ENCODE measurements at places on chromosomes 1 and 21. TPM values are rescaled to one million over a fixed set of nuclear protein-coding genes. Genes with fewer than 3 reads are reported as not detected.

SPATA21 gene
- 0.22 TPM for total RNA-seq

SAMSN1 gene
- total RNA-seq: 3.2 TPM

PLXNA2 gene
- total RNA-seq: 70.6 TPM

TNNI3K gene
- total RNA-seq: 0.72 TPM

TFF2 gene
- total RNA-seq: not detected

GALNT2 gene
- 29.5 TPM for total RNA-seq

LEMD1 gene
- not detected for total RNA-seq

UTS2 gene
- not detected for total RNA-seq

OR2G2 gene
- not detected for total RNA-seq

All from mucosa of descending colon (tissue), 3 donors.